HS-5 (cell line): ENCODE measurements at places on chromosomes 6 and 20.
A peak's percentile ranks its signal among the peaks of the same experiment; 100 is the strongest.

GRCh38 chr6:53199156-53199555, 50.5 kb upstream of the GCM1 start:
- DNase-seq = no peak

DNA sequence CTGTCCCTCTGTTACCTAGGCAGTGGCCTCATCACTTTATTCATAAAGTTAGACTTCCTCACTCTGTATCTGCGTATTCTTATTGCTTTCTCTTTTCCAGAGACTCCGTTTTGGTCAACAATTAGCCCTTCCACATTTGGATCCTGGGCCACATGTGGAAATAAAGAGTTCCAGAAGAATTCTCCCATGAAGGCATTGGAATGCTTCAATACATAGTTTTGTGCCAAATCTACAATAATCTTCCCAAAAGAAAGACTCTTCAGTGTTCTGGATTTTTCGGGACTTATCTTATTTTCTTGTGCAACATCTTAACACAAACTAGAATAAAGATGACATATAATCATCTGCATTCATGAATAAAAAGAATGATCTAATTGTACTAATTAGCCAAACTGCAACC, 187.7 kb upstream of the BMP2 start:
- no peak for DNase-seq

GRCh38 chr6:35368038-35368887, 25.9 kb downstream of the PPARD start:
- peak; percentile 65 for DNase-seq

DNA sequence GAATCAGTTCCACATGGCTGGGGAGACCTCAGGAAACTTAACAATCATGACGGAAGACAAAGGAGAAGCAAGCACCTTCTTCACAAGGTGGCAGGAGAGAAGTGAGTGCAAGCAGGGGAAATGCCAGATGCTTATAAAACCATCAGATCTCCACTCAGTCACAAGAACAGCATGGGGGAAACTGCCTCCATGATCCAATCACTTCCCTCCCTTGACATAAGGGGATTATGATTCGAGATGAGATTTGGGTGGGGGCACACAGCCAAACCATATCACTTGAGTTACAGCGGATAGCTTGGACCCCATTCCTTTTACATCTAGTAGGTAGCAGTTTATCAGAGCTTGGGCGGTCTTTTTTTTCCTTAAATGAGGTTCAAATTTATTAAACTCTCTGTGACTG, 19.1 kb downstream of the AFDN start:
- DNase-seq = no peak

DNA sequence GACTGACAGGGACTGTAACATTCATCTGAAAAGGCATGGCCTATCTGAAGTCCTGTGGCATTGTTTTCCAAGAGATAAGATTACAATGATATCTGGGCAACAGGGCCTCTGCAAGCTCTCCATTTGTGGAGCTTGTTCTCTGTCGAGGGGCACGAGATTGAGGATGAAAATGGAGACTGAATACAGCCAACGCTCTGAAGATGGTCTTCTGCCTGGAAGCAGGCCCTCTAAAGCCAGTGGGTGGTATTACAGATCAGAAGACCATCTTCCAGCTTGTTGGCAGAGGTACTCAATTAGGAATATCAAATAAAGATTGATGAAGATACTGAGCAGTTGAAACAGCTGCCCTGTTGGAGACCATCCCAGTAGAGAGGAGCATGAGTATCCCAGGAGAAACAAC, 288.2 kb downstream of the CENPW start:
- DNase-seq = no peak

DNA sequence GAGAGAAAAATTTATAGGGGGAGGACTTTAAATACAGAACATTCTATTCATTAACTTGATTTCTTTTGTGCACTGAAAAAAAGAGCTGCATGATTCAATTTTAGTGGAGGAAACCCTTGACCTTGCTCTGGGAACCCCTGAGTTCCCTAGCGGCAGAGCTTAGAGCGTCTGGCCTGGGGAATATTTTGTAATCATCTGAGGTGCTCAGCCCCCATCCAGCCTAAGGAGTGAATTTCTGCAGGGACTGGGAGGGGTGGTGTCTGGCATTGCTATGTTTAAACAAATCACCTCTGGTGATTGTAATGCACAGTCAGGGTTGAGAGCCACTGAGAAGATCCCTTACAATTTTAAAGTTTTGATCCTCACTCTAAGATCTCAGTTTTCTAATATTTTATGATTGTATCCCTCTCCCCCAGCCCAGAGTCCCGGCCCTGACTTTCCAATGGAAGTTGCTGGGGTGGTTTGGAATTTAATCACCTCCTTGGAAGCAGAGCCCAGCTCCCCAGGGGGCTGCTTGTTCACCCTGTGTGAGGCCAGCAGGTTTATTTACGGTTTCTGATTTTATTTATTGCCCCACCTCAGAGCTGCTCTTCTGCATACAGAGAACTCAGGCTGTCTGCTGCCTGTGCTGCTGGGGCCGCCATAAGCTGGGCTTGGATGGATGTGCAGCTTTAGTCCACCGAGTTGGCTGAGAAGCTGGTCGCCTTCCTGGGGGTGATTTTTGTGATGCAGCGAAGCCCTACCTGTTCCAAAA, 263.1 kb downstream of the LRFN2 start:
- no peak for DNase-seq

GRCh38 chr6:136547871-136548270, 2.4 kb downstream of the MAP7 start:
- DNase-seq = no peak

DNA sequence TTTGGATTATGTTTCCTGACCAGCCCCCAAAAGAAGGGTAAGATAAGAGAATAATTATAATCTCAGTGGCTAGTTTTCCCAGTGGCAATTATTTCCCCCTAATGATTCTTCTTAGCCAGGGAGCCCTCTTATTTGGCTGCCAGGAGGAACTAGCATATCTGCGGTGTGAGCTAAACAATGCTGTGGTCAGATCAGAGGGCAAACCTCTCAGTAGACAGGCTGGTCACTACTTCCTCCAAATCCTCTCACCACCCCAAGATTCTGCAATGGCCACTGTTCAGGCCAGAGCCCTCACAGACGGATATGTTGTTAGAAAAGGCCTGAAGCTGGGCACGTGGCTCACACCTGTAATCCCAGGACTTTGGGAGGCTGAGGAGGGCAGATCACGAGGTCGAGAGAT, 273.4 kb upstream of the SASH1 start:
- DNase-seq = no peak

DNA sequence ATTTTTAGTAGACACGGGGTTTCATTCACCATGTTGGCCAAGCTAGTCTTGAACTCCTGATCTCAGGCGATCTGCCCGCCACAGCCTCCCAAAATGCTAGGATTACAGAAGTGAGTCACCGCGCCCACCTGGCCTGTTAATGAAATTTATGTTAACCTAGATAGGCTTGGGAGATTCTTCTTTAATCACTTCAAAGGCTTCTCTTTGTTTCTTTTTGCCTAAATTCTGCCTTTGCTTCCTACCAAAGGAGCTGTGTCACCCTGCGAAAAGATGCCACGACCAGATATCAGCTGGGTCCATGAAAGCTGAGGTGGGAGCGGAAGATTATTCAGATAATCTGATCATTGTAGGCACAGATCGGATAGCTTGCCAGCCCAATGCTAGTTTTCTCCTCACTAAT, 75.3 kb downstream of the GMPR start:
- DNase-seq = no peak

- DNase-seq = peak; percentile 84
These were observed 20.6 kb downstream of the ENPP3 start for GRCh38 chr6:131657630-131658111.

DNA sequence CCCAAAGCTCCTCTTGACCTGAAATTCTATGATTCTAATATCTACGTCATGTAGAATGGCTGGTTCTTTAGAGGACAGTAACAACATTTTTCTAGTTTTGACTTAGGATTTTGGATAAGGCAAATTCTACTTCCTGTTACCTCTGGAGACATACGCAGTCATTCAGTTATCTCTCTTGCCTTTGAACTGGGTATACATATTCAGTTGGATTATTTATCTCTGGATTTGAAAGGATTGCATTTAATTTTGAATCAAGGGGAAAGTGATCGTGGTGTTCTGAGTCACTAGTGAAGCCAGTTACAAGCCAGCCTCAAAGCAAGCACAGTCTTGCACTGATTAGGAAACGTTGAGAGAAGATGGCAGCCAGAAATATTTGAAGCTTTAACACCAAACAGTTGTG, 35.3 kb upstream of the BCAS1 start:
- DNase-seq = no peak

DNA sequence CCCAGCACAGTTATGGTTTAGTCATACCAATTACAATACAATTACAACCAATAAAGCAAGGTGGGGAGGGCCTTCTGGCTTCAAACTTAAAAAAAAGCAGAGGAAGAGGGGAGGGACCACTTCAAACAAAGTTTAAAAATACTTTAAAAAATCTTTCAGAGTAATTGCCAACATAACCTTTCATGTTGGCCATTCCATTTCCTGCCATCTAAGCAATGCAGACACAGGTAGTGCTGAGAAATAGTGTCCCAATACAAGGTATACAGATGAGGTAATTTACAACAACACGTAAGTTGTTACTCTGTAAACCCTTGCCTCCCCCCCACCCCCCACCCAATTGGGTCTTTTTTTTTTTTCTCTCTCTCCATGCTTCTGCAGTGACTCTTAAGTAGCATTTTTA, 18.8 kb upstream of the TBC1D20 start:
- no peak for DNase-seq

- no peak for DNase-seq
These were observed 74.8 kb upstream of the BMP2 start for GRCh38 chr20:6692566-6693173.

GRCh38 chr6:6952484-6952883, 155.3 kb upstream of the RREB1 start:
- no peak for DNase-seq

- no peak for DNase-seq
These were observed 127.0 kb upstream of the MAN1A1 start for GRCh38 chr6:119476554-119476953.

- no peak for DNase-seq
These were observed 208.6 kb downstream of the UST start for GRCh38 chr6:148955441-148955840.

DNA sequence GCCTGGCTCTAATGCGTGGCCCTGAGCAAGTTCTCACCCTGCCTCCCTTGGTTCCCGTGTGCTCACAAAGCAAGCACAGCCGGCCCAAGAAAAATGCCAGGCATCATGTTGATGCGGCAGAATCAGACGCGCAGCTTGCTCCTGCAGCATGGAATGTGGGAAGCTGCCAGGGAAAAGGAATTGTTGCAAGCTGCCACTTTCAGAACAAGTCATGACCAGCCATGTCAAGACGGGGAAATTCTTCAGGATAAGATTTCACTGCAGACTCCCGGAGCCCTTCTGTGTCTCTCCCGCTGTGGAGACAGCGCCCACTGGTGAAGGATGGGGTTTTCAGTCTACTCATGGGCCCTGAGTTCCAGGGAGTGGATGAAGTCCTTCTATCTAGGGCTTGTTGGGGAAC, 4.6 kb downstream of the DACT2 start:
- no peak for DNase-seq

- DNase-seq = no peak
These were observed 573.6 kb upstream of the EPHA7 start for GRCh38 chr6:93992976-93993375.

DNA sequence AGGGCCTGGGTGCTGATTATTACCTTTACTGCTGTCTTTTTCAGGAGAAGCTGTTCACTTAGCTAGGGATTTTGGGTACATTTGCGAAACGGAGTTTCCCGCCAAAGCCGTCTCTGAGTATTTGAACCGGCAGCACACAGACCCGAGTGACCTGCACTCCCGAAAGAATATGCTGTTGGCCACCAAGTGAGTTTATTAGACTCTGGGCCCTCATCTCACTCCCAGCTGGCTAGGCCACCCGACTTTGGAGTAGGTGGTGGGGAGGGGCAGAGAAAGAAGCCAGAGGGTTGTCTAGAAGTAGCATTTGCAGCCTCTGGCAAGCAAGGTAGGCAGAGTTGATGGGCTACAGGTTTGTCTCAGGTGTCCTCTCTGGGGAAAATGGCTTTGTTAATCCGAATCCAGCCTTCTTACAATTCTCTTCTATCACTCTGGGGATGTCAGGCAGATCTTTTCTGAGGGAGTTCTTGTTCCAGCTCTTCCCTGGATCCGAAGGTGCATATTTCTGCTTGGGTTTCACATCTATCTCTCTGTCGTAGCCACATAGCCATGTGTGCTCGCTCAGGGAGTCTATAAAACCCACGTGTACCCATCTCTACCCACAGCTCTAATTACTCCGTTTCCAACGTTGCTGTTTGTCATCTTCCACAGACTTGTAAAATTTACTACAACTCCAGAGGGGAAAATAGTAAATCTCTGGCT, 21.6 kb downstream of the TFAP2B start:
- no peak for DNase-seq
